ENCODE measurements at places on chromosomes 4 and X. TPM values are rescaled to one million over a fixed set of nuclear protein-coding genes. Genes with fewer than 3 reads are reported as not detected.

Gene CSN1S1
- total RNA-seq: not detected

Gene GYPE
- total RNA-seq: 4.0 TPM

Gene PAGE2
- not detected for total RNA-seq

Gene GAGE13
- total RNA-seq: not detected

Gene OPRPN
- not detected for total RNA-seq

DNA sequence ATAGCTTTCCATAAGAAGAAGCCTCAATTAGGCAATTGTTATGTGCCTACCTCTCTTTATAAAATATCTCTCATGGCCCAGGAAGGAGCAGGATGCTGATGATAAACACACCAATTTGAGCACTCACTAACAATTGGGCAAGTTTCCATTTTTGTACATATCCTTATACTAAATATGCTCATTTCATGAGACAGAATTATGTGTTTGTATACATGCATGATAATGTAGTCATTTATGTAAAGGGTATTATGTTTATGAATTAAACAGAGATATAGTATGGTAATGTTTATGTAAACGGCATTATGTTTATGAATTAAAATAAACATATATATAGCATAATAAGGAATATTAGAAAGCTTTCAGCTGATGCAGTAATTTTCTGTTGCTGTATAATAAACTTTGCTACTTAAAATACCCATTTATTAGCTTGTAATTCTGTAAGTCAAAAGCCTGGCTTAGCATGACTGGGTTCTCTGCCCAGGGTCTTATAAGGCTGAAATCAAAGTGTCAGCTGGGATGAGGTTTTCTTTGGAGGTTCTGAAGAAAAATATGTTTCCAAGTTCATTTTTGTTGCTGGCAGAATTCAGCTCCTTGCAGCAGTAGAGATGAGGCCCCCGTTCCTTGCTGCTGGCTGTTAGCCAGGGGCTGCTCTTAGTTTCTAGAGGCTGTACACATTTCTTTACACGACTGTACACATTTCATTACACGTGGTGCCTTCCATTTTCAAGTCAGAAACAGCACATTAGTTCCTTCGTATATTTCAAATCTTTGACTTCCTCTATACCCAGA, 89.0 kb downstream of the GLRA2 start:
- DNase-seq: peak; percentile 0

GRCh38 chr4:95114521-95114920, 356.8 kb downstream of the BMPR1B start:
- no peak for DNase-seq

GRCh38 chr4:87974856-87975462, 555 bp upstream of the SPP1 start:
- DNase-seq: no peak

GRCh38 chrX:78330540-78330939, 3.1 kb upstream of the CYSLTR1 start:
- no peak for DNase-seq

GRCh38 chr4:5133201-5133600, 81.9 kb downstream of the STK32B start:
- DNase-seq: no peak

DNA sequence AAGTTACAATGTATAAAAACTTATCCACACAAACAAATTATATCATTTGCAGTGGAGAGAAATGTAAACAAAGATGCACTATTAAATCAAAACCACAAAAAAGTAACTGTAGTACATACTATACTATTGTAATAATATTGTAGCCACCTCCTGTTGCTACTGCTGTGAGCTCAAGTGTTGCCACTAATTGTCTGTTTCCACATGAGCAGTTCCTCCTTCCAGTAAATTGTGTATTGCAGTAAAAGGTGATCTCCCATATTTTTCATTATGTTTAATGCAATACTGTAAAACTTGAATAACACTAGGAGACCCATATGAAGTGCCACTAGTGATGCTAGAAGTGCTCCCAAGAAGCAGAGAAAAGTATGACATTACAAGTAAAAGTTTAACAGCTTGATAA, 11.7 kb downstream of the LIN54 start:
- DNase-seq: no peak

DNA sequence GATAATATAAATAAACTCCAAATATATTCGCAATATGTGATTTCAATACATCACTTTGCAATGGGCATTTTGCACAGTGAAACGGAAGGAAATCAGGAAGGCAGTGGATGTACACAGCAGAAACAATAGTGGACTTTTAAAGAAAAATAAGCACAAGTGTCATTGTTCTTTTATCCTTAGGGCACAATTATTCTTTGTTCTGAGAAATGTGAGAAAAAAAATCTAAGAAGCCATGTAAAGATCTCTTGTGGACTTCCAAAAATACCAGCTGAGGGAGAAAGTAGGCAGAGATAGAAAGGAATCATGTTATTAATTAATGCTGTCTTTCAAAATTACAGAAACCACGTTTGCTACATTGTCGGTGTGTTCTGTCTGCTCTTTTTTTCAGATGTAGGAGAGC, 17.6 kb upstream of the PRRG1 start:
- no peak for DNase-seq

GRCh38 chr4:85081196-85081595, 114.7 kb upstream of the WDFY3 start:
- DNase-seq: no peak

- peak; percentile 82 for DNase-seq
Measured at GRCh38 chrX:150365051-150365989, 2.2 kb downstream of the MAMLD1 start.

- peak; percentile 20 for DNase-seq
Measured at GRCh38 chr4:2006956-2007653, 1.7 kb downstream of the NELFA start.

Data from Karpas-422 (cell line).